Upper lobe of right lung (tissue), 1 donor: ENCODE measurements at places on chromosomes 12 and 14. TPM values are rescaled to one million over a fixed set of nuclear protein-coding genes. Genes with fewer than 3 reads are reported as not detected.

- no peak for DNase-seq
Measured at GRCh38 chr14:49992036-49992435, 99.2 kb downstream of the ARF6 start.

DNA sequence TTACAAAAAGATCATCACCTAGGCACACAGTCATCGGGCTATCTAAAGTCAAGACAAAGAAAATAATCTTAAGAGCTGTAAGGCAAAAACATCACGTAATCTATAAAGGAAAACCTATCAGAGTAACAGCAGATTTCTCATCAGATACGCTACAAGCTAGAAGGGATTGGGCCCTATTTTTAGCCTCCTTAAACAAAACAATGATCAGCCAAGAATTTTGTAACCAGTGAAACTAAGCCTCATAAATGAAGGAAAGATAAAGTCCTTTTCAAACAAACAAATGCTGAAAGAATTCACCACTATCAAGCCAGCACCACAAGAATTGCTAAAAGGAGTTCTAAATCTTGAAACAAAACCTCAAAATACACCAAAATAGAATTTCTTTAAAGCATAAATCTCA, 191.6 kb upstream of the BMP4 start:
- no peak for DNase-seq

DNA sequence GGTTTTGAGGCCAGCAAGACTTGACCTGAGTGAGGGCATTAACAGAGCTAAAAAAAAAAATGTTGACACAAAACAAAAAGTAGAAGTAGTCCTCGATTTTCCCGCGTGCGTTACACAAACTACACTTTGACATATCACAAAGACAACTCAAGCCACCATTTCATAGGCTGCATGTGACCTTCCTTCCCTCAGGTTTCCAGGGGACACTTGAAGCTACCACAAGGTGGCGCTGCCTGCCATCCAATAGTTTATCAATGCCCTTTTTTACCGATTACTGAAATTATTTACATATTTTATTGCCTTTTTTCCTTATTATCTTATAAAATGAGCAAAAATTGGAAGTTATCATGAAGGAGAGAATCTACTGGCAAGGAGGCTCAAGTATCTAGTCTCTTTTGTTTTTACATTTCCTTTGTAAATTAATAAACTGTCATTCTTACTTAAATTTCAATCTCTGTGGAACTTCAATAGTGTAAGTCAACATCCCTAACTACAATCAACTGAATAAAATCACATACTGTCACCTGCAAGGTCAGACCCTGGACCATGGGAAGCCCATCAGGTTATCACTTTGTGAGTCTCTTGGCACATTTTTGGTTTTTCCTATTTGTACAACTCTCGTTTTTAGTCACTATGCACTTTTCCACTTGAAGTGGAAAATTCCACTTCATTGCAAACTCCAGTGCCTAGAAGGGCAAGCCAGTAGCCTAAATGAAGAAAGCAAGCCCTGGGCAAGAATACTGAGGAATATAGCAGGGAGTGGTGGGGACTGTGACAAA, 84.6 kb upstream of the CPSF6 start:
- DNase-seq = peak; percentile 72

DNA sequence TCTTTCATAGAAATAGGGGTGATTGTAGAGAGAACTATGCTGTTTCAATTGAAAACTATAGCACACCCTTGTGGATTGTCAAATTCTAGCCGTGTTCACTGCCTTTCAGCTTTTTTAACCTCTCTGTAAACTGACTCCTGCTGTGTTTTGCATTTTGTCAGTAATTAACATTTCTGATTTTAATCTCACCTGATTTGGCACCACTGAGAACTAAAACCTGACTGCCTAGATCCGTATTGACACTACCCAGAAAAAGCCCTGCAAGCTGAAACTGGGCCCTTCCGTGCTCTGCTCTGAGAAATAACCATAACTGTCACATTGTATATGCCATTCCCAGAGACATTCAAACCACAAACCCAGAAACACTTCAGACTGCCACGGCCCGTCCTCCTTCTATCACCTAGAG, 26.6 kb upstream of the ETV6 start:
- DNase-seq = no peak

DNA sequence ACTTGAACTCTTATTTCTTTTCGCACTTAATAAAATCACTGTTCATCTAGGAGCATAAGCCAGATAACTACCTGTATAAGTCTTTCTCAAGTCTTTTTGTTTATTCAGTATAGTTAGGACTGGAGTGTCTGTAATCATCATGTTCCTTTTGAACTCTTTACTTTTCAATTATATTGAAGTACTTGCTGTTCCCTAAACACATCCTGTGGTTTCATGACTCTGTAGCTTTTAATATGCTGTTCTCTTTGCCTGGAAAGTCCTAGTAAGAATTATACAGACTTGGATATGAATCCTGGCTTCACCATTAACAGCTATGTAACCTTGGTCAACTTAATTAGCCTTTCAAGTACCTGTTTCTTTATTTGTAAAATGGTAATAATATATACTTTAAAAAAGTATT, 88.2 kb downstream of the CCDC91 start:
- DNase-seq = no peak

DNA sequence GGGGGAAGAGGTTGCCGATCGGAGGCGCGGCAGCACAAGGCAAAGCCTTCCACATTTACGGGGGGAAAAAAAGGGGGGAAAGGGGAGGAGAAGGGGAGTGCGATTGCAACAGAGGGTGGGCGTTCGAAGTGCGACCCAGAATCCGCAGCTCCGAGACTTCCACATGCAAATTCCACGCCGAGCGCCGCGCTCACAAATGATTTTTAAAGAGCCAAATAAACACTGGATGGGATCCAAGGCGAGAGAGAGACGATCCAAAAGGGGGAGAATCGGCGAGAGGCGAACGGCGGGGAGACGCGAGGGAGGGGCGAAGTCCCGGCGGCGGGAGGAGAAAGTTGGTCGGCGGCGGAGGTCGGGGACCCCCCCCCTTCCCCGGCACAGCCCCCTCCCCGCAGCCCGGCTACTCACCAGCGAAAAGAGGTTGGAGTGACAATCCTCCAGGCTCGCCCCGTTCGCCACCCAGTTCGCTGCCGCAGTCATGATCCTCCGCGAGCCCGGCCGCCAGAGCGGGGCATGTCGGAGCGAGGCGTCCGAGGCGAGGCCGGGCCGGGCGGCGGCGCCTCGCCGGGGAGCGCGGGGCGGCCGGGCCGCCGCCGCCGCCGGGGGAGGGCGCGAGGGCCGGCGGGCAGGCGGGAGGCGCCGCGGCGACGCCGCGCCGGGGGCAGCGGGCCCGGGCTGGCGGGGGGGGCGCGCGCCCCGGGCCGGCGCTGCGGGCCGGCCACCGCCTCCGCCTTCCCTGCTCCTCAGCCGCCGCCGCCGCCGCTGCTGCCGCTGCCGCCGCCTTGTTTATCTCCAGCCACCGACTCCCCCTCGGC, 634 bp downstream of the MED13L start:
- DNase-seq = peak; percentile 88

DNA sequence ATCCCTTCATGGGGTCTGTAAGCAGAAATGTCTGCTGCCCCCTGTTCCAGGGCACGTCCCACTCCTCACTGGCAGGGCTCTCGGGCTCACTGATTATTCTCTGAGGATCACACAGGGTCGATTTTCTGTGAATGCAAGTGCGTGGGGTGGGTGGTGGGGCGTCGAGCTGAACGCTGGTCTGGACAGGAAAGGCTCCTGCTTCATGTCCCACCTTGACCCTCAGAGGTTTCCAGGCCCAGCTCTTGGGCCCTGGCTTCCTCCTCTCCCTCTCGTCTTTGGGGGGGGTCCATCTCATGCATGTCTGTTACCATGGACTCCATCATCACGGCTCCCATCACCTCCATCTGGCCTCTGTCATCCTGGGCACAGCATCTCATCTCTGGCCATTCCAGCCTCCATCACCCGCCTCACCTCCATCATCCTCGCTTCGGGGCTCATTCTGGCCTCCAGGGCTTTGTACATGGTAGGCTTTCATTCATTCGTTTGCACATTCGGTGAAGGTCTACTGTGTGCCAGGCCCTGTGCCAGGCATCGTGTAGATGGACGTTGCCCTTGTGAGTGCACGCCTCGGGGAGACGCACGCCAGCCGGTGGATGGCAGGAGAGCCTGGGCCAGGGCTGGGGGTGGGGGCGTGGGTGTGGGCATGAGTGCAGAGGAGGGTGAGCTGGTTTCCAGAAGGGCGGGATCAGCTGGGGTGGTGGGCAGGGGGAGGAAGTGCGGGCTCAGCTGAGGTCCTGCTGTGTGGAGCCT, 34.7 kb downstream of the RTL1 start:
- DNase-seq = peak; percentile 40

MYF5 gene
- total RNA-seq = not detected

NUP37 gene
- 17.6 TPM for total RNA-seq
